ENCODE measurements at places on chromosomes 4 and X.

DNA sequence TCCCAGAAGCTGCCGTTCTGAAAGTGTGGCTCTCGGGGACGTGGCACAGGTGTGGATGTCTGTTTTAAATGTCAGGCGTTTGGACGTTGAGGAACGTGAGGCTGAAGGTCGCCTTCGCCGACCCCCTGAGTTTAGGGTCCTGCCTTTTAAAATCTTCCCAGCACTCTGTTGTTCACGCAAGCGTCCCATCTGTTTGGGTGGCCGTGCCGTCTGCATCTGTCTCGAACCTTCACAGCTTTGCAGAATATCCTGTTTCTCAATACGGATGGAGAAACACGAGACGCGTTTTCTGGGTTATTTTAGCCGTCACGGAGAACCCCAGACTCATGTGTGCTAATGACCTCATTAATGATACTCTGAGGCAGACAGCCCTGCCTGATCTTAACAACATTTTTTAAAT, 31.5 kb downstream of the SHOX start:
- DNase-seq, result no peak

- DNase-seq, result peak; percentile 18
Observed at GRCh38 chrX:74232859-74233258, 71.1 kb upstream of the ZCCHC13 start.

DNA sequence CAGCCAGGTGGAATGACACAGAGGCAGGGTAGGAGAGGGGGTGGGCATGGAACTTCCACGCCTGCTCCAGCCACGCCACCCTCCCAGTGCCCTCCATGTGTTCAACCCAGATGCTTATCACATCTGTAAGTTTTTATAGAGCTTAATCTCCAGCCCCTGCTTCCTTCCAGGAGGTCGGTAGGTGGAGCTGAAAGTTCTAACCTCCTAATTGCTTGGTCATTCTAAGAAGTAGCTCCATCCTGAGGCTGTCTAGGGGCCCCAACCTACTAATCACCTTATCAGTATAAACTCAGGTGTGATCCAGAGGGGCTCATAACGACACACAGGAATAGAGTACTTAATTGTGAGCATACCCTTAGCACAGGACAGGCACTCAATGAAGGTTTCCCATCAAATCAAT, 18.3 kb downstream of the QDPR start:
- DNase-seq, result no peak

DNA sequence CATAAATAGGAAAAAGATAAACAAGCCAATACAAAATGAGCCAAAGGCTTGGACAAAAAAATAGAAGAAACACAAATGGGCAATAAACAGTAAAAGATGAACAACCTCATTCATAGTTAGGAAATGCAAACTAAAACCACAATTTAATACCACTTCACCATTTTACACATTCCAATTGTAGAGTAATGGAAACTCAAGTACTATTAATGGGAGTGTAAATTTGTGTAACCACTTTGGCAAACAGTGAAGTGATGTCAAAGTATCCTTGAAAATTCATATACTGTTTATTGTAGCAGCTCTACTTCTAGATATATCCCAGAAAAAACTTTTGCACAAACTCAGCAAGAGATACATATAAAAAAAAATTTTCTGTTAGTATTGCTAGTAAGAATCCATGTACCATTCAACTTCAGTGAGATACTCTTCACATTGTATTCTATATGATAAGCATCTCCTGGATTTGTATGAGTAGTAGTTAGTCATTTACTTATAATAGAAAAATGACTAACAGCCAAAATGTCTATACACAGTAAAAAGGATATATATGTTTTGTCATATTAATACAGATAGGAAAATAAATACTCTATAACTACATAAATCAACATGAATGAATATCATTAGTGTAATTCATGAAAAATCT, 229.8 kb downstream of the DKK2 start:
- no peak for DNase-seq

- no peak for DNase-seq
Observed at GRCh38 chrX:15359701-15360100, 24.4 kb upstream of the PIGA start.
